Smooth muscle cell of trachea (primary cell): ENCODE measurements at places on chromosomes 7 and 10. TPM values are rescaled to one million over a fixed set of nuclear protein-coding genes. Genes with fewer than 3 reads are reported as not detected.

Gene POU6F2
- total RNA-seq: not detected in 2 replicates

Gene CRPPA
- total RNA-seq: 1.2 and 2.0 TPM in 2 replicates

Gene SLC18A3
- total RNA-seq: not detected in 2 replicates

Gene RASA4B
- 3.0 and 3.5 TPM in 2 replicates for total RNA-seq

Gene ANKRD30A
- not detected in 2 replicates for total RNA-seq

Gene CDC14C
- 0.15 and 0.17 TPM in 2 replicates for total RNA-seq

Gene NUDCD3
- total RNA-seq: 87.0 and 95.8 TPM in 2 replicates

Gene MLXIPL
- 0.66 TPM in 1 of 2 replicates, not detected in the other for total RNA-seq

Gene PDE6C
- total RNA-seq: not detected in 2 replicates
